Stimulated activated CD8-positive, alpha-beta memory T cell treated with anti-CD3 and anti-CD28 coated beads, Interleukin-12 subunit alpha, Interleukin-12 subunit beta, amount 100 ng/mL, for 1 hour (primary cell): ENCODE measurements at places on chromosomes 11 and 22.

- no peak for DNase-seq
Measured at GRCh38 chr22:48337957-48338792, 1489.5 kb downstream of the BRD1 start.

DNA sequence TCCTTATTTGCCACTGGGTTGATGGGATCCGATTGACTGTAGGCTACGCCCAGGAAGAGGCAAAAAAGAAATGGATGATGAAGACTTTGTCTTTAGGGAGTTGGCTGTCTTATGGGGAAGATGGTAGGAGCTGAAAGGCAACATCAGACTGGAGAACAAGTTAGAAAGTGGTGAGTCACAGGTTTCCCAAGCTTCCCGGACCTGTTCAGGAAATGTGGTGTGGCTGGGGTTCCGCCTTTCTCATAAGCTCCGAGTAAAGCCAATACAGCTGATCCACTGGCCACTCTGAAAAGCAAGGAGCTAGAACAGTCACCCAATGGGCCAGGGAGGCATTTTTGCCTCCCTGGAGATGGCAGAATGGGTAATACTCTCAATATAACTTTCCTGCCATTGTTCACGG, 194.5 kb downstream of the SNX19 start:
- no peak for DNase-seq

- DNase-seq, result no peak
Measured at GRCh38 chr11:85809191-85809590, 1.8 kb downstream of the SYTL2 start.

DNA sequence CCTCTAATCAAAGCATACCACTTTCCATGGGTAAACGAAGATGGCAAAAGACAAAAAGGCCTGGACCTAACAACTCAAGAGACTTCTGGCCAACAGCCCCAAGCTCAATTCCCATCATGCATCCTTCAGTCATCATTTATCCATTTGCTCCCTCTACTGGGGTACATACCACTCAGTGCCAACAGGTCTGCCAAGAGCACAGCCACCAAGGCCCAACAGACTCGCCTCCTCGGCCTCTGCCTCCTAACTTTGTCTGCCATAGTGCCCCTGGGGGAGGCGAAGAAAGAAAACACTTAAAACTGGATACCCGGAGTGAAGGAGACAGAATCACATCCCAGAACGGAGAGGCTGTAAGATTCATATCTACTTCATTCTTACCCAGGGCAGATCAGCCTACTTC, 1.1 kb downstream of the HYOU1 start:
- DNase-seq, result no peak

DNA sequence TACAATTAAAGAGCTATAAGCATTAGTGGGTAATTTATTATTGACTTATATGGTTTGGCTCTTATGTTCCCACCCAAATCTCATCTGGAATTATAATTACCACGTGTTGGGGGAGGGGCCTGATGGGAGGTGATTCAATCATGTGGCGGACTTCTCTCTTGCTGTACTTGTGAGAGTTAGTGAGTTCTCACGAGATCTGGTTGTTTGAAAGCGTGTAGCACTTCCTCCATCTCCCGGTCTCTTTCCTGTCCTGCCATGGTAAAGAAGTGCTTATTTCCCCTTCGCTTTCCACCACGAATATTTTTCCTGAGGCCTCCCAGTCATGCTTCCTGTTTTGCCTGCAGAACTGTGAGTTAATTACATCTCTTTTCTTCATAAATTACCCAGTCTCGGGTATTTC, 28.1 kb upstream of the CHORDC1 start:
- no peak for DNase-seq

- no peak for DNase-seq
Measured at GRCh38 chr11:19368726-19369375, 128.1 kb upstream of the E2F8 start.

DNA sequence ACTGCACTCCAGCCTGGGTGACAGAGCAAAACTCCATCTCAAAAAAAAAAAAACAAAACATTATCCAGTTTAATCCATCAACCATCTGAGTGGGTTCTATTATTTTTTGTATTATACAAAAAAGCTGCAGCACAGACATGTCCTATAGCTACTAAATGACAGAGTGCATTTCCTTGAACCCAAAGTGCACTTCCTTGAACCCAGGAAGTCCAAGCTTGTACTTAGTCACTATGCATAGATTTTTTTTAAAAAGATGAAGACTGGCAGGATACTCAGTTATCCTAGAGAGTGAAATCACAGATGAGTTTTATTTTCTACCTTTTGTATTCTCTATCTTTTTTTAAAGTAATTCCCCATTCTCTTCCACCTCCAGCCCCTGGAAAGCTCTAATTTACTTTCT, 8.0 kb upstream of the RRAS2 start:
- DNase-seq, result no peak
